ENCODE measurements at places on chromosomes 12 and 14. TPM values are rescaled to one million over a fixed set of nuclear protein-coding genes. Genes with fewer than 3 reads are reported as not detected.

The TTC6 gene
- 0.41 TPM for total RNA-seq

The HOXC6 gene
- not detected for total RNA-seq

The SRRM4 gene
- 5.7 TPM for total RNA-seq

The FGD4 gene
- total RNA-seq: 81.9 TPM

The TAS2R7 gene
- total RNA-seq: 0.41 TPM

The TCL1A gene
- total RNA-seq: not detected

The DEGS2 gene
- 0.41 TPM for total RNA-seq

The RD3L gene
- total RNA-seq: not detected

The P2RX2 gene
- not detected for total RNA-seq

The KRT72 gene
- not detected for total RNA-seq

The CIROP gene
- total RNA-seq: not detected

The NDUFA12 gene
- total RNA-seq: 76.6 TPM

The CPNE6 gene
- 35.5 TPM for total RNA-seq

The GLIPR1L1 gene
- under 0.01 TPM for total RNA-seq

The A2M gene
- 38.7 TPM for total RNA-seq

The IGF1 gene
- total RNA-seq: 2.9 TPM

The MTERF2 gene
- 18.3 TPM for total RNA-seq

The APOLD1 gene
- total RNA-seq: 20.0 TPM

The FBXW8 gene
- 7.7 TPM for total RNA-seq

The CFAP73 gene
- total RNA-seq: not detected

The LAG3 gene
- under 0.01 TPM for total RNA-seq

The LRCOL1 gene
- not detected for total RNA-seq

The REP15 gene
- 0.82 TPM for total RNA-seq

The ITGA7 gene
- total RNA-seq: 3.7 TPM

The TAS2R50 gene
- 3.7 TPM for total RNA-seq

The SLCO1B1 gene
- not detected for total RNA-seq

The POU6F1 gene
- total RNA-seq: 9.0 TPM

The GYS2 gene
- total RNA-seq: not detected

The FAM186B gene
- total RNA-seq: 0.41 TPM
